ENCODE measurements at places on chromosomes 3 and 15.

- DNase-seq = no peak
Measured at GRCh38 chr3:169118666-169119370, 544.7 kb downstream of the MECOM start.

DNA sequence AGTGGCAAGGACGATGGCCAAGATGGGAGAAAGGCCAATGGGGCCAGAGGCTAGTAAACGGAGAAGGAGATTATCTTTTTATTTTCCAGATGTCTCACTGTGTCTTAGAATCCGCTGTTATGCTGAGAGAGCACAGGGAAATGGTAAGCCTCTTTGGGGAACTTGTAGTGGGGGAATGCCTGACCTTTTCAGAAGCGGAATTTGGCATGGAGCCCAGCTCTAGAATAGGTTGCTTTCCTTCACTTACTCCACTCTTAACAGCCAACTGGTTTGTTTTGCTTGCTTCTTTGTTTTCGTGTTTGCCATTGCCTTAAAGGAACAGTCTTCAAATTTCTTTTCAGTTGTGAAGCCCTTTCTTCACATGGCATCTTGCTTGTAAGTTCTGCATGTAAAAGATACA is 316.2 kb upstream of the THRB start:
- DNase-seq = no peak

DNA sequence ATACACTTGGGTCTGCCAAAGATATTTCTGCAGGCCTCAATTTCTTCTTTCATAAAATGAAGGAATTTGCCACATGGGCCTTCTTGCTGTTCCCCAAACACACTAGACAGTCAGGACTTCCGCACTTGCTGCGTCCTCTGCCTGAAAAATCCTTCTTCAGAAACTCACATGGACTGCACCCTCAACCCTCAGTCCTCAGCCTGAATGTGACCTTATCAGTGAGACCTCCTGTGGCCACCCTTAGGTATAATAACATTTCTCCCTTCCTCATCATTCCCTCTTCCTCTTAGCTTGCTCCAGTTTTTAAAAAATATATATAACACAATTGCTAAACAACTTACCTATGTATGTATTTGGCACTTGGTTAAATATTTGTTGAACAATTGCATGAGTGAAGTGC is 257.5 kb downstream of the MFSD1 start:
- peak; percentile 42 for DNase-seq

DNA sequence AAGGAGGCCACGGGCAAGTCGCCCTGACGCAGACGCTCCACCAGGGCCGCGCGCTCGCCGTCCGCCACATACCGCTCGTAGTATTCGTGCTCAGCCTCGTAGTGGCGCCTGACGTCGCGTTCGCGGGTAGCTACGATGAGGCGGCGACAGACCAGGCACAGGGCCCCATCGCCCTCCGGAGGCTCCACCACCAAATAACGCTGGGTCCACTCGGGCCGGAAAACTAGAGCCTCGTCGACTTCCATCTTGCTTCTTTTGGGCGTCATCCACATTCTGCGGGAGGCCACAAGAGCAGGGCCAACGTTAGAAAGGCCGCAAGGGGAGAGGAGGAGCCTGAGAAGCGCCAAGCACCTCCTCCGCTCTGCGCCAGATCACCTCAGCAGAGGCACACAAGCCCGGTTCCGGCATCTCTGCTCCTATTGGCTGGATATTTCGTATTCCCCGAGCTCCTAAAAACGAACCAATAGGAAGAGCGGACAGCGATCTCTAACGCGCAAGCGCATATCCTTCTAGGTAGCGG is at the start of gene EPM2AIP1:
TSS of gene EPM2AIP1 (minus strand) at position 326 of the 520 bp plus-strand sequence. CDS start at position 272, 54 bp downstream.
- DNase-seq = no peak

DNA sequence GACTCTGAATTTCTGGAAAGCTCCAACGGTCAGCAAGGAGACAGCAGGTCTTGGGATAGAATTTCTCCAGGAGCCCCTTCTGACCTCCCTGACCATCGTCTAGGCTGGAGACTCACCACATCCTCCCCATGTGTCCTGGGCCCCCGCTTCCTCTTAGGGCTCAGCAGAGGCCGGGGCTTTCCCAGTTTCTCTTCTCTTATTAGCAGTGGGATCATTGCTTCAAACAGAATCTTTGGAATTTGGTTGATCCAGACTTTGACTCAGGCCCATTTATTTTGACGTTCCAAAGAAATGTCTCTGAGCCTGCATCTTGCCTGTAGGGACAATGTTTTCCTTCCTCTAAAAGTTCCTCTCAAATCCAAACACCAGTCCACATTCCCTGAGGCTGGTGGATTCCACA is 38.4 kb upstream of the SLC6A6 start:
- no peak for DNase-seq

GRCh38 chr3:22685597-22685996 is 517.5 kb upstream of the UBE2E2 start:
- no peak for DNase-seq

- DNase-seq = no peak
Measured at GRCh38 chr3:127751163-127751621, 71.1 kb downstream of the MGLL start.

DNA sequence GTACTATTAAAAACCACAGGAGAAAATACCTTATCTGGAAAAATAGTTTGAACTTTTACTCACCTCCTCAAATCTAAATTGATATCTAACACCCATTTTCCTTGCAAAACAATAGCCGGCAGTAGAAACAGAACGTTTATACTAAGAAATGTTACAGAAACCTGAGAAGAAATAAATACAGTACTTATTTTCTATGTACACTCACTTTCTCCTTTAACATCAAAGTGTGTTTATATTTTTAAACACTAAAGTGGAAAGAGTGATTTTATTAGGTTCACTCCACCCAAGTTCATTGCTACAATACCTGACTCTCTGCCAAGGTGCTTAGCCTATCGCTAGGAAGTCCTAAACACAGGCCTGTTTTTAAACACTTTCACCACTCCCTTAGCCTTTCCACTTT is 87.8 kb upstream of the TJP1 start:
- no peak for DNase-seq

- DNase-seq = no peak
Measured at GRCh38 chr15:80760960-80761359, 18.2 kb upstream of the CEMIP start.

- DNase-seq = no peak
Measured at GRCh38 chr3:123733805-123734526, 149.1 kb upstream of the HACD2 start.

GRCh38 chr3:197730200-197730599 is 6.5 kb downstream of the RUBCN start:
- DNase-seq = no peak

- no peak for DNase-seq
Measured at GRCh38 chr3:4231041-4231440, 72.1 kb upstream of the SETMAR start.

DNA sequence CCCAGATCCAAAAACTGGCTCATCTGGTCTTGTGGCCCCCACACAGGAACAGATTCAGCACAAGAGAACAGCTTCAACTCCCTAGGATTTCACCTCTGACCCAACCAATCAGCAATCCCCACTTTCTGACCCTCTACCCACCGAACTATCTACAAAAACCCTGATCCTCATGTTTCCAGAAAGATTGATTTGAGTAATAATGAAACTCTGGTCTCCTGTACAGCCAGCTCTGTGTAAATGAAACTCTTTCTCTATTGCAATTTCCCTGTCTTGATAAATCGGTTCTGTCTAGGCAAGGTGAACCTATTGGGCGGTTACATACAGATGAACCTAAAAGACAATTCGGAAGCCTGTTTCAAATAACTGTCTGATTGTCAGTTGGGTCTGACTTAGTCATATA is 847.6 kb upstream of the ALCAM start:
- DNase-seq = no peak

- no peak for DNase-seq
Measured at GRCh38 chr3:102089239-102089638, 239.9 kb downstream of the NFKBIZ start.

DNA sequence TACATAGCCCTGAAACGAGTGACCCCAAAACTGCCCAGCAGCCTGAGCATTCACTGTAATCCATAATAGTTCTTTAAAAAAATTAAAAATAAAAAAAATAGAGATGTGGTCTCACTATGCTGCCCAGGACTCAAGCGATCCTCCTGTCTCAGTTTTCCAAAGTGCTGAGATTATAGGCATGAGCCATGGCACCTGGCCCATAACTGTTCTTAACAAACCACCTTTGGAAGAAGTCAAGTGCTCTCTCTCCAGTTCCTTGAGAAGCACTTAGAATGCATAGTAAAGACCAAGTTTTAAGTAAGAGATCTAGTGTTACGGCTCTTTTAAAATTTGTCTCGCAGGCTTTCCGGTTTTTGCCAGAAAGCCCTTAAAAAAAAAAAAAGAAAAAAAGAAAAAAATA is 8.2 kb downstream of the CDC25A start:
- no peak for DNase-seq

DNA sequence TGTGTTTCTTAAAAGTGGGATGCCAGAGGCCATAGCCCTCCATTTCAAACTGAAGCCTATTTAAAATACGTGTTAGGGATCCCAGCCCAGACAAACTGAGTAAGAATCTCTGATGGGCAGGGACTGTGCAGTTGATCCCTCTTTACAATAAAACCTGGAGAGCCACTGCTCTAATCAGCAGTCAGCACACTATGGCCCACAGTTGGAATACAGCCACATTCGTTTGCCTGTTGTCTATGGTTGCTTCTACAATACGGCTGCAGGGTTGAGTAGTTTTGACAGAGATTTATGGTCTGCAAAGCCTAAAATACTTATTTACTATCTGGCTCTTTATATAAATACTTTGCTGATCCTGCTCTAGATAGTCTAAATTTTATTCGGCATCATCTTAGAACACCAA is 32.4 kb downstream of the TJP1 start:
- DNase-seq = no peak

GRCh38 chr3:186782542-186783057 is 777 bp upstream of the EIF4A2 start:
- DNase-seq = no peak

DNA sequence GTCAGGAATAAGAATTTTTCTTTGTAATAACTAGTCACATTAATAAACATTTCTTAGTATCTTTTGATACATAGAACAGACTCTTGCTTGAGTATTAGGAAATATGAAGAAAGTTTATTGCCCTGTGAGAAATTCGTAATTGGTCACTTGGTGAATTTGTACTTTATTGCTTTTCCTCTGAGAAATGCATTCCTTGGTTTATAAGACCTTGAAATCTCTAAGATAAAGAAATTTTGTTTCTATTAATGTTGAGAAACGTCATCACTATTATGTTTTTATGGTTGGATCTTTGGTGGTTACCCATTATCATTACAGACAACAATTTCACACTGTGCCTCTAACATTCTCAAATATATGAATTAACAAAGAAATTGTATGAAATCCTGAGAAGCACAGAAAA is 652.0 kb upstream of the NECTIN3 start:
- DNase-seq = no peak

DNA sequence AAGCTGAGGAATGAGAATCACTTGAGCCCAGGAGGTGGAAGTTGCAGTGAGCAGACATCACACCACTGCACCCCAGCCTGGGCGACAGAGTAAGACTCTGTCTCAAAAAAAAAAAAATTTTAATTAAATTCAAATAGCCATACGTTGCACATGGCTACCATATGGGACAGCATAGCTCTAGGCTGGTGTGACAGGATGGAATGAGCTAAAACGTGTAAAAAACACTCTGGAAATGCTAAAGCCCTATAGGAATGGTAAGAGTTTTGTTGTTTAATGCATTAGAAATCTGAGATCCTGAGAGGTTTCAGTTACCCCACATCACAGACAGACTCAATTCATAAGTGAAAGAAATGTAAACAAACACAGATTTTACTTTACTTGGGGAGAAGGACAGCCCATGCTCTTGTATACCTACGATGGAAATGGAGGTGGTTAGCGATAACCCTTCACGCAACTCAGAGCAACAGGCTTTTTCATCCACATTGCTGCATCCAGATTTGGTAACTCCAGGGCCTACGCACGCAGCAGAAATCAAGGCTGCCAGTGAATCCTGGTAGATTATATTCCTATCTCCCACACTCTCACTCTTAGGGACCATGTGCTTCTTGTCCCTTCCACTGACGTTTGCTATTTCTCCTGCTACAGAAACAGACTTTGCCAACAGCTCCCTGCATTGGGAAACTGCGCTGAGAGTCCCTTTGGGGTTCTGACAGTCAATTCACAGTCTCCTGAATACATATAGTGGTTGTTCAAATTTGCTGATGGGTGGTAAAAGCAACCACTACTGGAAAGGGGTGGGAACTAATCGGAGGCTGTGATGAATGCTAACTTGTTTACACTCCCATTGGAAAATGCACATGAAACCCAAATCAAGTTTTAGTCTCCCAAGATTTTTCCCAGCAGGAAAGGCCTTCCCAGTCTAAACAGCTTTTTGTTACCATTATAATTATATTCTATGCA is 3.1 kb downstream of the SH3BP5 start:
- no peak for DNase-seq

GRCh38 chr3:64259636-64260035 is 34.4 kb upstream of the PRICKLE2 start:
- no peak for DNase-seq

GRCh38 chr3:151314593-151314992 is 2.0 kb downstream of the GPR87 start:
- DNase-seq = no peak

DNA sequence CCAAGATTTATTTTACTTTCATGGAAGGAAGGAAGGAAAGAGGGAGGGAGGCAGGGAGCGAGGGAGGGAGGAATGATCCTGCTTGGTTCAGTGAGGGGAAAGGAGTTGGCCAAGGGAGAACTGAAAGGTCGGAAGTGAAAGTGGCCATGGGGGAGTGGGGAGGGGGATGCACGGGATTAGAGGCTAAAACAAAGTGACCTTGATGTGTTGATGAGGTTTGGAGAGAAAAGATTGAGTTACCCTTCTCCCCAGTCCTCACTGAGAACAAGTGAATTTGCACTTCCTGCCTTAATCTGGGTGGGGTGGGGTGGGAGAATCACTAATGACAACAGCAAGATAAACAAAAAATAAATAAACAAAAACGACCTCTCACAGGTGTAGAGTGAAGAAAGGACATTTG is 212.0 kb upstream of the TLE3 start:
- DNase-seq = no peak

DNA sequence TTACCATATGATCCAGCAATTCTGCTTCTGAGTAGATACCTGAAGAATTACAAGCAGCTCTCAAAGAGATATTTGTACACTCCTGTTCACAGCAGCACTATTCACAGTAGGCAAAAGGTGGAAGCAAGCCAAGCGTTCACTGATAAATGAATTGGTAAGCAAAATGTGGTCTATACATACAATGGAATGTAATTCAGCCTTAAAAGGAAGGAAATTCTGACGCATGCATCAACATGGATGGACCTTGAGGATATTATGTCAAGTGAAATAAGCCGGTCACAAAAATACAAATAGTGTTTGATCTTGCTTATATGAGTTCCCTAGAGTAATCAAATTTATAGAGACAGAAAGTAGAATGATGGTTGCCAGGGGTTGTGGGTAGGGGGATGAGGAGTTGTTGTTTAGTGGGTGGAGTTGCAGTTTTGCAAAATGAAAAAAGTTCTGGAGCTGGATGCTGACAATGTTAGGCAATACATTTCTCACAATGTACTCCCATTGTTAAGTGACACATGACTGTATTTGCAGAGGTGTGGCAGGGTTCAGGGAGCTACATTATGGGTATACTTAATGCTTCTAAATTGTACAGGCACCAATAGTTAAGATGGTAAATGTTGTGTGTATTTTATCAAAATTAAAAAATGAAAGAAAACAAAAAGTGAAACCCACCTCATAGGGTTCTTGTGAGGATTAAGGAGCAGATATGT is 26.7 kb downstream of the SLC6A1 start:
- DNase-seq = no peak
